Activated T-cell treated with anti-CD3 and anti-CD28 coated beads for 1 hour (primary cell): ENCODE measurements at places on chromosomes 5 and 9.

- no peak for DNase-seq
Observed at GRCh38 chr9:133575186-133576030, 33.8 kb downstream of the FAM163B start.

- no peak for DNase-seq
Observed at GRCh38 chr5:7795306-7795705, 55.6 kb downstream of the CFAP90 start.

GRCh38 chr5:164784230-164784629, 1278.8 kb downstream of the MAT2B start:
- DNase-seq, result no peak

GRCh38 chr5:120454094-120454798, 9.9 kb upstream of the PRR16 start:
- no peak for DNase-seq

- DNase-seq, result no peak
Observed at GRCh38 chr5:179400020-179400419, 54.8 kb upstream of the ADAMTS2 start.

- no peak for DNase-seq
Observed at GRCh38 chr5:120778491-120779484, 314.7 kb downstream of the PRR16 start.

GRCh38 chr5:131810510-131811249, 13.9 kb upstream of the FNIP1 start:
- no peak for DNase-seq

DNA sequence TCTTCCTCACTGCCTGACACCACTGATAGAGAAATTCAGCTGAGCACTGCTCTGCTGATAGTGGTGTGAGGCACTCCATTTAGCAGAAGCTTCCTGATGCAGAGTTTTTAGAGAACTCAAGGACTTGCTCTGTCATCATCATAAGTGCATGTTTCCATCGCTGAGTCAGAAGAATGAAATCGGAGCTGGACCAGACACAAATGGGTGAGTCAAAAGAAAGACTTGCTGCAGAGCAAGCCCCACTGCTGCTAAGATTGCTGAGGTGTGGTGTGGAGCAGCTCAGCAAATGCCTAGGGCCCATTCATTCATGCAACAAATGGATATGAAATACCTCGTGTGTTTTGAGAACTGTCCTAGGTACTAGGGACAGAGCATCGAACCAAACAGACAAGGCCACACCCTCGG, 410.2 kb upstream of the SLC30A5 start:
- no peak for DNase-seq

DNA sequence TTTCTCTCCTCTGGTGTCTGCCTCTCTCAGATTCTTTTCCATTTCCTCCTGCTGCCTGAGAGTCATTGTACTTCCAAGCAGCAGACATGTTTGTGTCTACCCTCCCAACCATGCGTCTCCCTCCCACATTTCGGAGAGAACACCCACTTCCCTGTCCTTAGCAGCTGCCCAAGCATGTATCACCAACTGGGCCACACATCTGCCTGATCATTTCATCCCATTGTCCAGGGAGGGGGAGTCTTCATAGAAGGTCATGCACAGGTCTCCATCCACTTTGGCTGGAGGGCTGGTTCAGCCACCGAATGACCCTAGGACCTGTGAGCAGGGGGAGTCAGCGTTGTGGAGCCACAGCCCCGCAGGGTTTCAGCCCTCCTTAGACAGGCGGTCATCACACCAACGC, 75.4 kb downstream of the MAP1B start:
- DNase-seq, result no peak

DNA sequence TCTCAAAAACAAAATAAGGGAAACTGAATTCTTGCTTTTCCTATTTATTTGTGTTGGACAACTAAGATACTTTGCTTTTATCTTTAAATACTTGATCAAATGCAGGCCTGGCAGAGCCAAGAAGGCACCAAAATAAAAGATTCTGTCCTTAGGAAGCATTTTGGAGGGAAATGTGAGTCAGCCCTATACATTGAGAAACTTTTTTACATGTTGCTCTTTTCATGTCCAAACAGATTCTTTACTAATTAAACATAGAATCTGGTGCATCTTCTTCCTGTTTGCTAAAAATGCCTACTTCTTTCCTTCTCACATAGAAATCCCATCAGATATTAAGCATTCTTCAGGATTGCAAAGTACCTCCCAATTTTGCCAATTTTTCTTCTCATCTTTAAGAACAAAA, 1160.4 kb downstream of the EFNA5 start:
- no peak for DNase-seq
